ENCODE measurements at places on chromosomes 11 and 22.
A peak's percentile ranks its signal among the peaks of the same experiment; 100 is the strongest.

DNA sequence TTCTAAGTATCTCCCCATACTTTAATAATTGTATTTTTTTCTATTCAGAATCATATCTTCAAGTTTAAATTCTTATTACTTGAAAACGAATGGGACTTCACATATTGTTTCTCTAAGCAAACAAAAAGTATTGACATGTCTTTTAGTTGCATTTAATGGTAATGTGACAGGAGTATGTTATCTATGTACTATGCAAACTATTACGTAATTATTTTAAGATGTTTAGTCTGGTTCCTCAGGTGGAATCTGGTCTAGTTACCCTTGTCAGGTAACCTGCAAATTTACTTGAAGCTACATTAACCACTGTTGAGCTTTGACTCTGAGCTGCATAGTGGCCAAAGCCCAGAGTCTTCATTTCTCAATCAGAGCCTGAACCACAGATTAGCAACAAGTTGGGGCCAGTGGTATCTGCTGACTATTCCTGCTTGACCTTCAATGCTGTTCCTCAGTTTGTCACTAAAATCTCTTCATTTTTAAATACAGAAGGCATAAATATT, 110.6 kb downstream of the ATM start:
- no peak for DNase-seq

- no peak for DNase-seq
Observed at GRCh38 chr11:62151737-62152102, 27.9 kb downstream of the INCENP start.

- DNase-seq: no peak
Observed at GRCh38 chr11:47130543-47130942, 46.1 kb downstream of the ARFGAP2 start.

DNA sequence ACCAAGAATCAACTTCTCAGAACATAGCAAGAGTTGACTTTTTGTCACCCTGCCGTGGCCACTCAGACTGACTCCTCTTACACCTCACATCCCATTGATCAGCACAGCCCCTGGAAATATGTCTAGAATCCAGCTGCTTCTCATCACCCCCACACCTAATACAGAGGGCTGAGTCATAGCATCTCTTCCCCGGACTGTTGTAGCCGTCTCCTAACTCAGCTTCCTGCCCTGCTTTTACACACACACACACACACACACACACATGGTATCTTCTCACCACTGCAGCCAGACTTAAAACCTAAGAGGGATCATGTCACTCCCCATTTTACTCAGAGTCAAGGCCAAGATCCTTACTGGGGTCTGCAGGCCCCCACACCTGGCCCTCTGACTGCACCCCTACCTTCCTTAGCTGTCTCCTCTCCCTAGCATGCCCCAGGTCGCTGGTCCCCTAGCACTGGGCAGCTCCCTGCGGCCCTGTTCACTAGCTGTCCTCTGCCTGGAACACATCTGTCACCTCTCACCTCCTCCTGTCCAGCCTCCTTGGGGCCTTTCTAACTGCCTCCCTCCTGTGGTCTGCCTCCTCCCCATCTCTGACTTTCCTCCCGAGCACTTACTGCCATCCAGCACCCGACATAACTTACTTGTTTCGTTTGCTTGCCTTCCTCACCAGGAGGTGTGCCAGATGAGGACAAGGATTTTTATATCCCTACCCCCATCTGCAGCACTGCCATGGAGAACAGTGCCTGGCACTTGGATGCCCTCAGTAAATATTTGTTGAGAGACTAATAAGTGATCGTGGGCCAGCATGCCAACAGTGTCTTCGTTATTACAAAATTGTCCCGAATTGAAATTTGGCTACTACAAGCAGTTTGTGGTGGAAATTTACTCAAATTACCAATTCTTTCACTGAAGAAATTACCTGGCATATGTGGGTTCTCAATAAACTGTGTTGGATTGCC, 61.9 kb downstream of the BMAL1 start:
- no peak for DNase-seq

- no peak for DNase-seq
Observed at GRCh38 chr11:96033599-96033998, 109.7 kb upstream of the MTMR2 start.

DNA sequence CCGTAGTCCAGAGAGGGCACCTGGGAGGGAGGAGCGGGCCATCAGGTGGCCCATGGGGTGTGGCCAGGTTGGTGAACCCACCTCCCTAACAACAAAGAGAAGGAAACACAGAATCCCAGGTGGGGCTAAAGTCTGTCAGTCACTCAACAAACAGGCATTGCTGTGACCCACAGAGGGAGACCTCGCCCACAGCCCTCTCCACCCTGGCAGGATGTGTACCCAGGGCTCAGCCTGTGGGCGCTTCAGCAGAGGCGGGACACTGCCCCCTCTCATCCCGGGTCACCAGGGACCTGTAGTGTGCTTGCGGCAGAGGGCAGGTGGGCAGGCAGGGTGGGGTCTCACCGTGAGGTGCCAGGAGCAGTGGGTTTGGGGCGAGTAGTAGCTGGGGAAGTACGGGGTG, 25.1 kb downstream of the TMPRSS6 start:
- DNase-seq: no peak

GRCh38 chr11:130262424-130262823, 52.3 kb downstream of the ZBTB44 start:
- no peak for DNase-seq

DNA sequence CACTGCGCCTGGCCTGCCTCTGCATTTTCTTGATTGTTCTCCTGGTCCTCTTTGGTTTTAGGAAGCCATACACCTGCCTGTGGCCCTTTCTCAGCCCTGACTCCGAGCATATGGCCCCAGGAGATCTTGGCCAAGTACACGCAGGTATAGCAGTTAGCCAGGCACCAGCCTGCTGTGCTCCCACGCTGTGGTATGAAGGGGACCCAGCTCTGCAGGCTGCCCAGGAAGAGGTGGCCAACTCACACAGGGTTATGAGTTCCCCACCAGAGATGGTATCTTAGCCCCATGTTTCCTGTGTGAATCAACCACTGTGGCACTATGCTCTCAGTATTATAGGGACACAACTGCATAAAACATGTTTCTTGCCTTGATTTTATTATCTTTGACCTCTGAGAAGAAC, 31.1 kb downstream of the SGSM3 start:
- no peak for DNase-seq

GRCh38 chr22:46372686-46373085, 37.2 kb downstream of the TRMU start:
- no peak for DNase-seq

DNA sequence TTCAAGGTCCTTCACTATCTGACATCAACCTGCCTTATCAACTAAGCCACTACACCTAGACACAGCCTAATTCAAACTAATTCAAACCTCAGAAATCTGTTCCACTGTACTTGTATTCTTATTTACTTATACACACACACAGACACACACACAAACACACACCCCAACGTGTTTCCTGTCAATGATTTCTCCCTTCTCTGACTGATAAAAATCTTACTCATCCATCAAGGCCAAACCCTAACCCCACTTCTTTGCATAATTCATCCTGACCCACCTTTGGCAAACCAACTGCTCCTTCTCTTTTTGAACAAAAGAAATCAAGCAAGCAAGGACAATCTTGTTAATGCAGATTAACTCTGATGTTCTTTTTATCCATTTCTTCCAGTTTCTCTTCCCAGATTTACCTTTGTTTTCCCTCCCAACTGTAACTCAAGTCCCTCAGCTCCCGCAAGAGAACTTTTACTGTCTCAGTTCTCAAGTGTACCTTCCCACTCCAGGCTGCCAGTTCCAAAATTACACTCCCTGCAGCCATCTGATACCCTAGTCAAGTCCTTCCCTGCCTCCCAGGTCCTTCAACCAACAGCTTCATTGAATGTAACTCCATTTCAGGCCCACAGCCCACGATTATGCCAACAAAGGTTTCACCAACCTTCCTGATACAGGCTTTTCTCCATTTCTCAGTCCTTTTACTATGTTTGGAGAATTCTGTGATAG, 78.3 kb downstream of the PAK1 start:
- no peak for DNase-seq

DNA sequence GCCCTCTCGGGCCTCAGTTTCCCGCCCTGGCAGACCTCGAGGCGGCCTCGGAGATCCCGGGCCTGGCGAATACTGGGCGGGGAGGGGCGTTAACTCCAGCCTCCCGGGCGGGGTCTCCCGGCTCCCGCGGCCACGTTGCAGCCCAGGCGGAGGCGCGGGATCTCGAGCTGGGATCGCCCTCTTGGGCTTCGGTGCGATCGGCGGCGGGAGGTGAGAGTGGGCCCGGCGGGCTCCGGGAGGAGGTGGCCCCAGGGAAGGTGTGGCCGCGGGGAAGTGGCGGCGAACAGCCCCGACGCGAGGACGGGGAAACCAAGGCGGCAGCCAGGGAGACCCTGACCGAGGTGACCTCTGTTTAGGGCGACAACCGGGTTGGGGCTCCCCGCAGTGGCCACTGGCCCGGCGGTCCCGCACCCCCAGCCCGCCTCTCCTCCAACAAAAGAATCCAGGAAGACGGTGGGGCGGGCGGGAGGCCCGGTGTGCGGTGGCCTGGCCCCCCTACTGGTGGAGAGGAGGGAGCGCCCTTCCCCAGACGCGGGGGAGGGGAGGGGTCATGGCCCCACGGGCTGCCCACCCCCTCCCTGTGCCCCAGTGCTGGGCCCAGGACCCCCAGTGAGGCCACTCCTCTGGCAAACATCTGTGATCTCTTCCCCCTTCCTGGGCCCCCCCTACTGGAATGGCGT, at the start of gene PHETA2:
Gene PHETA2, plus strand, starts transcription at position 117 of the 680 bp plus-strand sequence. CDS start 3,046 bp downstream, outside the sequence.
- DNase-seq: no peak

GRCh38 chr11:47233989-47234668, 14.5 kb downstream of the ACP2 start:
- DNase-seq: no peak

DNA sequence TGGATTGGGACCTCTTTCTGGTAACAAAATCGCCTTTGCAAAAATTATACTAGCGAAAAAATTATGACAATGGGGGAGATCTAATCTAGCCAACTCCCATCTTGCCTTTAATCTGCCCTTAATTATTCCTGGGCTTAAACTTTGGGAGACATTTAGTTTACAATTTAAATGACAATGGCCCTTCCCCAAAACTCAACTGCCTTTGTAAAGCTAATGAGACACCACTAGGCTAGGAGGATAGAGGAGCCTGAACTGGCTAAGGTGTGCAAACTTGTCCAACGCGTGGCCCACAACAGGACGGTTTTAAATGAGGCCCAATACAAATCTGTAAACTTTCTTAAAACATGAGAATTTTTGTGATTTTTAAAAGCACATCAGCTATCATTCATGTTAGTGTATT, 67.3 kb downstream of the RSF1 start:
- DNase-seq: no peak

DNA sequence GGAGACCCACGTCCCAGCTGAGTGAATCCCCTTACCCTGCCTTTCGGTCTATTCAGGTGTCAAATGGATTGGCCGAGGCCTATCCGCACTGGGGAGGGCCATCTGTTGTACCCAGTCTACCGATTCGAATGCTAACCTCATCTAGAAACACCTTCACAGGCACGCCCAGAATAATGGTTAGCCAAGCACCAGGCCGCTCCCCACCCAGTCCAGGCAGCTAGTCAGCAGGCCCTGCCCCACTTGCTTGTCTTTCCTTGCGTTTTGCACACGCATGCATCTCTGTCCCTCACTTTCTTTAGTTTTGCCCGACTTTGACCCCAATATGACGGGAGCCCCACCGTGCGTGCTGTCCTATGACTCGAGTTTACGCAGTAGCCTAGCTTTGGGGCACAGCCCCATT, 31.7 kb downstream of the PARVB start:
- no peak for DNase-seq

GRCh38 chr22:19067696-19068348, 54.4 kb downstream of the DGCR2 start:
- no peak for DNase-seq

GRCh38 chr11:103768816-103769215, 267.6 kb upstream of the DDI1 start:
- DNase-seq: no peak

DNA sequence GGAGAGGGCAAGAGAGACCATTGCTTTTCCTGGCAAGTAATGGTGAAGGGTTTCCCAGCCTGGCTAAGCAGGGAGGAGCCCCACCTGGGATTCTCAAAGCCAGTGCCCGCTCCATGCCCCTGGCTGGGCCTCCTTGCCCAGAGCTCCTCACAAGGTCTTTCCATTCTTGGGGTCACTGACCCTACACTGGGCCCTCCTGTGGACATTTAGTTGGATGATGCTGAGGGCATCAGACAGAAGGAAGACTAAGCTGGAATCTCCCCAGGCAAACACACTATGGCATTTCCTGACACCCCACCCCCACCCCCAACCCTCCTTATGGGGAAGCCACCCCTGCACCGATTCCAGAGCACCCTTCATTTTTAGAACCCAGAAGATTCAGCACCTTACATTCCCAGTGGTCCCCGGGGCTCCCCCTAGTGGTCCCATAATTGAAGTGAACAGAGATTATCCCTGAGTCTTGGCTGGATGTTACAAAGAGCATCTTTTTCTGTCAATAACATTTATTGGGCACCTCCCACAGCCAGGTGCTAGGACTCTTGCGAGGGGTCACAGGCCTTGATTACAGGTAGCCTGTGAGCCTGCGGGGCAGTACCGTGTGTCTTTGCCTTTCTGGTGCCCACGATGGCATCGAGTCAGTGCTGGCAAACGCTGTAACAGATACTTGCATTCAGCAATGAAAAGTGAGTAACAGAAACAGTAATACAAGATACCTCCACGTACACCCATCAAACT, 548.5 kb downstream of the BUD13 start:
- DNase-seq: peak; percentile 55

- DNase-seq: no peak
Observed at GRCh38 chr11:46296528-46297448, 19.3 kb downstream of the CREB3L1 start.

GRCh38 chr11:107263844-107264563, 193.6 kb downstream of the CWF19L2 start:
- DNase-seq: no peak

DNA sequence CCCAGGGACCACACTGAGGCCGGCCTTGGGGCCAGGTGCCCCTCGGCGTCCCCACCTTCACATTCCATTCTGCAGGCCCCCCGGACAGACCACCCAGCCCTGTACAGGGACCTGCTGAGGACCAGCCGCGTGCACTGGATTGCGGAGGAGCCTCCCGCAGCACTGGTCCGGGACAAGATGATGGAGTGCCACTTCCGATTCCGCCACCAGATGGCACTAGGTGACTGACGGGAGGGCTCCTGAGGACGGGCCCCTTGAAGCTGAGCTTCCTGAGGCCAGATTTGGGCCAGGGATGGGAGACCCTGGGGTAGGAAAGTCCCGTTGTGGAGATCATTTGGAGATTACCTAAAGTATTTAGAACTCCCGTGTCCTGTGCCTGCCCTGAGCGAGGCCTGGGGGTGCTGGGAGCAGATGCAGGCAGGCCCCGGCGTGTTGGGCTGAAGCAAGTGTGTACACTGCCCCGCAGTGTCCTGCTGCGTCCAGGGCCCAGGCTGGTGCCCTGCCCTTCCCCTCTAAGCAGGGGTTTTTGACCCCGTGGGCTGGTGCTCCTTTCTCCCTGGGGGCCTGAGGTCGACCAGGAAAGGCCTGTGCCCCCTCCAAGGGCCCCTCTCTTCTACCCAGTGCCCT, 20.0 kb downstream of the TRMU start:
- DNase-seq: no peak

- DNase-seq: no peak
Observed at GRCh38 chr11:93484716-93485115, 58.5 kb downstream of the SMCO4 start.

GRCh38 chr11:77072851-77073327, 6.1 kb downstream of the CAPN5 start:
- DNase-seq: no peak

- DNase-seq: no peak
Observed at GRCh38 chr22:38300197-38300945, 16.9 kb downstream of the CSNK1E start.
